ENCODE measurements at places on chromosomes 4 and X.

GRCh38 chrX:12526306-12526705, 264.9 kb upstream of the PRPS2 start:
- no peak for DNase-seq

DNA sequence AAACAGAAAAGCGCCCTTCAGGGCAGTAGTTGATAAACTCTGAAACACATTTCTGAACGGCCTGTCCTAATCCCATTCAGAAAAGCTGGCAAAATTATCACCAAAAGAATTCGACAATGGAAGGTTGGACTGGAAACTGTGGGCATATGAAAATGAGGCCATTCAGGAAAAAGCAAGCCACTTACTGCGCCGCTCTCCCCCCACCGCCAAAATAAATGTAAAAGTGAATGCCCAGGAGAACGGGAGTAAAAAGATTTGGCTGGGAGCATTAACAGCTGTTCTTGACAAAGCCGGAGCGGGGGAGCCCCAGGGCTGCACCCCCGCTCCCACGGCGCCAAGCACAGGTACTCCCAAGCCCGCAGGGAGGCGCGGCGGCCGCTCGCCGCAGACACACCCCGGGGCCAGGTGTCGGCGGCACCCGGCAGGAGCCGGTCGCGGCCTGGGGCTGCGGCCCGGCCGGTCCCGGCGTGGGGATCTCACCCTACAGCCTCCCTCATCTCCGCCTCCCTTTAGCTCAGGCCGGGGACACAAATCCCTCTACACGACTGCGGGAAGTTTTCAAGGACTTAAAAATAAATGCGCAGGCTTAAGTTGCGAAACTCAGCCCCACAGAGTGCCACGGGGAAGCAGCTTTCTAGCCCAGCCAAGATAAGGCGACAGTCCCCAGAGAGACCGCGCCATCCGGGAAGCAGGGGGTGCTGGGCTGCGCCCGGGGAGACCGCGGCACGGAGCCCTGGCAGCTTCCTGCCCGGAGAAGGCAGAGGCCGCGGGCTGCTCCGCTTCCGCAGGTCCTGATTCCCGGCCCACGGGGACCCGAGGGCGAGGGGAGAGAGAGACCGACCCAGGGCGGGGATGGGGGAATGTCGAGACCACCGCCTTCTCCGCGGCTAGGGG, 593 bp downstream of the SH3RF1 start:
- DNase-seq: no peak

DNA sequence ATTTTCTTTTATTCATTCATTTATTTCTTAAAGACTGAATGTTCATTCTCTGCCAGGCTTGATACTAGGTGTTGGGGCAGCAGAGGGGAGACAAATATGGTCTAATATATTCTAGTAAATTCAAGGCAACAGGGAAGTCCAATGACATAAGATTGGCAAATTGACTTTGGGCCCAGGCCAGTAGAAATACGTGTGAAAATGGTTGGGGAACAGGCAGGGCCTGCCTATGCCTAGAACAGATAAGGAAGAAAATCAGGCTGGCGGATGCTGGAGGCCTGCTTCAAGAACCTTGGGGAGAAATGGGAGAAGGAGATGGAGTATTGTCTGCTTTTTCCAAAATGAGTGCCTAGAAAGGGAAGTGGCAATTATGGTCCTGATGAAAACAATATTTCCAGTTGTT, 108.6 kb downstream of the RTL5 start:
- DNase-seq: no peak

DNA sequence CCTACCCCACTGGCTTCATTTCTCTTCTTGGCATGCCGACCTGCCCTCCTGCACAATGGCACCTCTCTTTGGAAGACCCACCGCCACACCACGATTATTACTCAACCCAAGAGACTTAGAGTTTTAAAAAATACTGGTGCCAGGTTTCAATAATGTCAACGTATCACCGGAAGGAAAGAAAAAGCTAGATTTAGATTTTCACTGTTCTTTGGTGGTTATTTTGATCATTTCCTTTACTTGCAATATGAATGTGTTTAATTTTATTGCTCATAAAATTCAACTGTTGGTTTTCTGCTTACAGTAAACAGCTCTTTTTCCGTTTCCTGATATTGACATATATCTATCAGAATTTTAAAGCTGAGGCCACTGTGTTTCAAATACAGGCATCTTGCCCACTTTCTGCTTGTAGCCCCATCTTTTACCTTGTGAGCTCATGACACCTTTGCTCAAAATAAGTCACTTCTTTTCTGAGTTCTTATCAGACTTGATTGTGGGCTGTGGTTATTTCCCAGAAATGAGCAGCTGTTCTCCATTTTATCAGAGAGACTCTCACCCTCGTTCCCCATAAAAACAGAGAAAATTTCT, 439.1 kb downstream of the INPP4B start:
- no peak for DNase-seq

- no peak for DNase-seq
These were observed 516 bp upstream of the COX18 start for GRCh38 chr4:73070074-73070390.

Measured in right renal cortex interstitium (tissue), 3 donors.